ENCODE measurements at places on chromosomes 2 and 18.
A peak's percentile ranks its signal among the peaks of the same experiment; 100 is the strongest.

GRCh38 chr2:211860224-211860623, 678.4 kb downstream of the ERBB4 start:
- peak; percentile 51 for DNase-seq

DNA sequence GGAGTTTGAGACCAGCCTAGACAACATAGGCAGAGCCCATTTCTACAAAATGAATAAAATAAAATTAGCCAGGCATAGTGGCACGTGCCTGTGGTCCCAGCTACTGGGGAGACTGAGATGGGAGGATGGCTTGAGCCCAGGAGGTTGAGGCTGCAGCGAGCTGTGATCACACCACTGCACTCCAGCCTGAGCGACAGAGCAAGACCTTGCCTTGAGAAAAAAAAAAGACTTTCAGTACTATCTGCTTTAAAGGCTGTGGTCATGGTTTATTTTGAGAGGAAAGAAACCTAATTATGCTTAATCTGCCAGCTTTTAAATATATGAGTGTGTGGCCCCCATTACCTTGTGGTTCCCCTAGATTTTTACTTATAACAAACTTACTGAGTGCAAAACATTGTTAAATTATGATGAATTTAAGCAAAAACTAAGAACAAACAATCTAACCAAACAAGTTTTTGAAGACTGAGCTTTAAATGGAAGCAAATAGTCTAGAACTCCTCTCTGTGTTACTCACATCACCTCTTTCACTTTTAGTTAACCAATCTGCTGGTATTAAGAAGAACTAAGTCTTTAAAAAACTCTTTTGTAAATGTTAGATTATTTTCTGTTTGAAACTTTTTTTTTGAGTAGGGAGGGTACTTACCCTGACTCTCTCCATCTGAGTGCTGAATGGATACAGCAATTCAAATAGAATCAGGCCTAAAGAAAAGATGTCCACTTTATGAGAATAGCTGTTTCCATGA, 65.4 kb downstream of the EIF2AK3 start:
- DNase-seq: no peak

DNA sequence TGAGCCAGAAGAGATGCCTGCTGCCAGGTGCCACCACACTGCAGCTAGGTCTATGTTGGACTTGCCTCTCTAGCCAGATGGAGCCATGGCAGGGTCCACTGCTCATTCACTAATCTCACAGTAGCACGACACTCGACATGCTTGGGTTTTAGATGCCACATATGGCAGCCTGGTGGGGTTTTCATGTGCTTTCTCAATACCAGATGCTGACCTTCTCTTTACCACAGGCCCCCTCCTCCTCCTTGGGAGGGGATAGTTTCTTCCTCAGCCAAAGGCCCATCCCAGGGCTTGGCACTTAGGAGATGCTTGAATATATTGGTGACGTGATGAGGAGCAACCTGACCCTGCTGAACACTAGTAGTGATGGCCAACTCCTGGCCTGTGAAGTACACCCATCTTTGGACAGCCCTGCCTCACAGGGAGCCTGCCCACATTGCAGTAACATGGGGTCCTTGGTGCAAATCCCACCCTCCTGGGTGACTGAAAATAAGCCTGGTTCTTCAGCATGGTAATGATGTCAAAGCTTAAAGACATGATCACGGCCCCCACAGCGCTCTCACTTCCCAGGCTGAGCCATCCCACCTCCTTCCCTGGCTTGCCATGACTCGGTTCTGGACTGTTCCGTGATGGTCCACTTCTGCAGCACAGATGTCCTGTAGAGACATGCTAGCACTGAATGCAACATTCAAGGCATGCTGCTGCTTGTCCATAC, 227.5 kb downstream of the SH3RF3 start:
- no peak for DNase-seq

DNA sequence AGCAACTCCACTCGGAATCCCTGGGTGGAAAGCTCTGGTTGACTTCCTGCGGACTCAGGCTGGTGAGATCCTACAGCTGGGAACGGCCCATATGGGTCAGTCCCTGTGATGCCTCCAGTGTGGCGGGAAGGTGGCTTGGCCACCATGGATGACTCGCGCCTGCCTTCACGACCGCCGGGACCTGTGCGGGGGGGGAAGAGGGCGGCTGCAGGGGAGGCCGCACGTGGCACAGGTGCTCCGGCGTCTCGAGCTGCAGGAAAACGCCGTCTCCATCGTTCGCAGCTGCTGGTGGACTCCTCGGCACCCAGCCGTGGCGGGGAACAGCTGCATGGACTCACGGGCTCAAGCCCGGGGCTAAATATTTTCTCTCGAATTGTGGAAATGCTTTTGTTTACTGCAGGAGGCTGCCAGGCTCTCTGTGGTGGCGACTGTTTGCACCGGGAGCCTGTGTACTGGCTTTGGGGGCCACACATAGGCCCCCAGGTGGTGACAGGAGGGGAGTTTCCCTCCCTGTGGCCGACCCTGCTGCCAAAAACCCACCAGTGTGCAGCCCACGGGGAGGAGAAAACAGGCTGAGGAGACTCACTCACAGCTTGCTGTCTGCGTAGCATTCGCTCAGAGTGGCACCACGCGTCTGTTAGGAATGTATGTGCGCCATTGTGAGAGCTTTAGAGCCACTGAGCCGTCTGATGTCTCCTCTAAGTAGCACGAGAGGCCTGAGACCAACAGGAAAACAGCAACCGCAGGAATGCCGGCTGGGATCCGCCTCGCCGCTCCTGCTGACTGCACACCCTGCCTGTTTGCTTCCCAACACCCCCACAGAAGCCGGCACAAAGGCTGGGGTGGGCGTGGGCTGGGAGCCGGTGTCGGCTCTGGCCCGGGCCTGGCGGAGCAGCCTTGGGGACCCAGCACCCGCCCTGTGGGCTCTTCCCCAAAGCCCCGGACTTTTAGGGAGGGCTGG, 89.2 kb downstream of the NFATC1 start:
- DNase-seq: no peak

DNA sequence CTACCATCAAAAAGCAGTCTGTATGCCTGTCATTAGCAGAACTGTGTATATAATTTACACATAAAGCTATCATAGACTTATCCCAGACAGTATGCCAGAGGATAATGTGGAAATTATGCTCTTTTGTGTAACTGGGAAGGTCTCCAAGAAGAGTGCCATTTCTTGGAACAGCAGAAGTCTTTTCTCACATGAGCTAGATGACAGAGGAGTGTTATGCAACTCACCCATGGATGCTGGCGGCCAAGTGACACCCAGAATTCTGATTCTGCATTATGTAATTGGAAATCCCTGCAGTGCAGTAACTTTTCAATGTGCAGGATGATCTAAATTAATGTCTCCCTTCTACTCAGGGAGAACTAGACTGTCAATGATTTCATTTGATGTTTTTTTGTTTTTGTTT, 160.0 kb downstream of the UBE2E3 start:
- DNase-seq: peak; percentile 92

DNA sequence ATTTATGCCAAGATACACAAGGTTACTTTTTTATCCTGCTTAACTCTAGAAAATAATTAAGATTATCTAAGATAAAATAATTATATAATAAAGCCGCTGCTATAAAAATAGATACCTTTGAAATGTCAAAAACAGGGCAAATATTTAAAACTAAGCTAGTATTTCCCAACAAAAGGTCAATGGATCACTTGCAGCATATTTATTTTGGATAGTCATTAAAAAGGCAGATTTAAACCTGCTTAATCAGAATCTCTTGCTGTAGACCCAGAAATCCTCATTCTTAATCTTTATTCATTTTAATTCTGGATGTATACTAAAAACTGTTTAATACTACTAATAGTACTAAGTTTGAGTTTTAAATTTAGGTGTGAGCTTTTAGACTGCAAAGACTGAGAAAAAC, 139.0 kb upstream of the CWC22 start:
- DNase-seq: no peak

GRCh38 chr2:232340171-232340935, 38.2 kb upstream of the ALPP start:
- DNase-seq: no peak

All from COR-L47 (cell line).